T-cell (primary cell): ENCODE measurements at places on chromosomes 1 and 21.

DNA sequence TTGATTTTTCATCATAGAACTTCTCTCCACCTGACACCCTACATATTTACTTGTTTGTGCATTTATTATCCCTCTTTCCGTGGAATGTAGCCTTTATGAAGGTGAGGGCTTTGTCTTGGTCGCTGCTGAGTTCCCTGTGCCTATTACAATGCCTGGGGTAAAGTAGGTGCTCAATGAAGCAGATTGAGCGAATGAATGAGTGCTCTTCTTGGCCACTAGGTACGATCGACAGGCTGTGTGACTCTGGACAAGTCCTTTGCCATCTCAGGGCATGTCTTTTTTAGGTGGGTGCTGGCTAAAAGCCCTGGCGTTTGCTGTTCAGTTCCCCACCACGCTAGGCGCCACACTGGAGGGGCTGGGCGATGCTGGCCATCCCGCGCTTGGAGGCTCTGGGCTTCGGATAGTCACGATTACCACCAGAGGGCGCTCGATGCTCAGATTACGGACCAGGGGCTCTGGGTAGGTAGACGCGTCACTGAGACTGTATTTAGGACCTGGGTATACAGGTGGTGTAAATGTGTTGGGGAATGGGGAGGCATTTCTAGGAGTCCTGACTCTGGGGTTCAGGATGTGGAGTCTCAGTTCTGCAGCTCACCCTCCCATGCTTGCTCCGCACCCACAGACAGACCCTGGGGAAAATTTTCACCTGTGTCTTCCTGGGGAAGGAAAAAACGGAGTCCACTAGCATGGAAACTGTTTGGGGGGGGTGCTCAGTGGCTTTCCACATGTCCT lies 71.0 kb upstream of the CSF3R start:
- H3K27ac ChIP-seq = no peak overlapping the region
- H3K4me3 ChIP-seq = no peak overlapping the region

- no peak overlapping the region for H3K4me3 ChIP-seq
- peaks cover 7% of the 10 kb centered on the region for H3K4me1 ChIP-seq
- no peaks in the 10 kb centered on the region for H3K36me3 ChIP-seq
Observed at GRCh38 chr1:11324567-11325165, 51.7 kb downstream of the UBIAD1 start.

- no peaks in the 10 kb centered on the region for H3K36me3 ChIP-seq
- no peaks in the 10 kb centered on the region for H3K4me1 ChIP-seq
- DNase-seq = no peak
- no peak overlapping the region for H3K27ac ChIP-seq
- no peak overlapping the region for H3K4me3 ChIP-seq
Observed at GRCh38 chr1:65170511-65171142, 22.6 kb downstream of the AK4 start.

DNA sequence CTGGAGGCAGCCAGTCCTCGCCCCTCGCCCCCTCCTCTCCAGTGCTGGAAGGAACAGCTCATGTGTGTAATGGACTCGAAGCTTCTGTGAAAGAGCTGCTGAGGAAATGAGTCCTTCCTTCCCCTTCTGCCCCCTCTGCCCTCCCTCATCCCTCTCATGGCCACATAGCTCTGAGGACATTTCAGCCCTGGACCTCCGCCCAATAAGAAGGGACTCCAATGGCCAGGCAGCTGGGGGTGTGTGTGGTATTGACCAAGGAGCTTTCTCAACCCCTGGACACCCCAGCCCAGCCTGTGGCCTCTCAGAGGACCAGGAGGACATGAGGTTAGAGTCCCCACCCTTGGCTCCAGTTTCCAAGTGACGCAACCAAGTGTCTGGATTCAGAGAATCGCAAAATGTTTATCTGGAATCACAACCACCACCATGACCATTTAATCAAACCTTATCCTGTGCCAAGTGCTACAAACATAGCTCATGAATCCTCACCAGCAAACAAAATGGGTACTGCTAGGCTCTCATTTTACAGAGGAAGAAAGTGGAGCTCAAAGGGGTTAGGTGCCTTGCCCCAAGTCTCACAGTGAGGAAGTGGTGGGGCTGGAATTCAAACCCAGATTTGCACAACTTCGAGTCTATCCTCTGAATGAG lies 47.8 kb upstream of the ECE1 start:
- H3K36me3 ChIP-seq = no peaks in the 10 kb centered on the region
- peaks cover 56% of the 10 kb centered on the region for H3K4me1 ChIP-seq
- H3K27ac ChIP-seq = no peak overlapping the region
- DNase-seq = no peak

GRCh38 chr1:176885341-176885740 lies 279.2 kb downstream of the ASTN1 start:
- H3K27ac ChIP-seq = no peak overlapping the region
- H3K36me3 ChIP-seq = no peaks in the 10 kb centered on the region
- H3K4me1 ChIP-seq = no peaks in the 10 kb centered on the region

DNA sequence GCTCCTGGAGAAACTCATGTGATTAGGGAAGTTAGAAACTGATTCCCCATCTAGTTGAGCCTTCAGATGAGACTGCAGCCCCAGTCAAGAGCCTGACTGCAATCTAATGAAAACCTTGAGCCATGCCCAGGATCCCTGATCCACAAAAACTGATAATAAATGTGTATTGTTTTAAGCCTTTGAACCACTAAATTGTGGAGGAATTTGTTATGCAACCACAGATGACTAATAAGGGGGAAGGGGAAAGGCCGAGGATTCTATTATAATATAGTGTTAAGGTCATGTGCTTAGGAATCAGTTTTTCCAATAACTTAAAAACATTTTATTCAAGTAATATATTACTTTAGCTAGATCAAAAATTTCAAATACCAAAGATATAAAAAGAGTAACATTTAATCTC lies 52.8 kb upstream of the USP25 start:
- H3K4me1 ChIP-seq = no peaks in the 10 kb centered on the region
- H3K27ac ChIP-seq = no peak overlapping the region
- DNase-seq = no peak

GRCh38 chr21:36171741-36172331 lies 15.2 kb downstream of the DOP1B start:
- H3K4me3 ChIP-seq = no peak overlapping the region
- H3K4me1 ChIP-seq = peaks cover 4% of the 10 kb centered on the region
- DNase-seq = no peak
- peaks cover 18% of the 10 kb centered on the region for H3K36me3 ChIP-seq
- H3K27me3 ChIP-seq = no peaks in the 10 kb centered on the region
- no peak overlapping the region for H3K27ac ChIP-seq

- no peak for DNase-seq
- H3K4me1 ChIP-seq = no peaks in the 10 kb centered on the region
- no peaks in the 10 kb centered on the region for H3K27me3 ChIP-seq
- H3K36me3 ChIP-seq = no peaks in the 10 kb centered on the region
- H3K4me3 ChIP-seq = no peak overlapping the region
- no peak overlapping the region for H3K27ac ChIP-seq
Observed at GRCh38 chr1:112985123-112985522, 29.1 kb upstream of the SLC16A1 start.

- peaks cover 66% of the 10 kb centered on the region for H3K27me3 ChIP-seq
- H3K27ac ChIP-seq = no peak overlapping the region
- peak; percentile 75 for DNase-seq
Observed at GRCh38 chr1:11858968-11859871, 475 bp upstream of the NPPB start.

GRCh38 chr1:225737161-225737560 lies 40.5 kb upstream of the SRP9 start:
- H3K4me3 ChIP-seq = no peak overlapping the region
- no peak for DNase-seq
- H3K4me1 ChIP-seq = no peaks in the 10 kb centered on the region
- H3K36me3 ChIP-seq = no peaks in the 10 kb centered on the region
- H3K27me3 ChIP-seq = no peaks in the 10 kb centered on the region

DNA sequence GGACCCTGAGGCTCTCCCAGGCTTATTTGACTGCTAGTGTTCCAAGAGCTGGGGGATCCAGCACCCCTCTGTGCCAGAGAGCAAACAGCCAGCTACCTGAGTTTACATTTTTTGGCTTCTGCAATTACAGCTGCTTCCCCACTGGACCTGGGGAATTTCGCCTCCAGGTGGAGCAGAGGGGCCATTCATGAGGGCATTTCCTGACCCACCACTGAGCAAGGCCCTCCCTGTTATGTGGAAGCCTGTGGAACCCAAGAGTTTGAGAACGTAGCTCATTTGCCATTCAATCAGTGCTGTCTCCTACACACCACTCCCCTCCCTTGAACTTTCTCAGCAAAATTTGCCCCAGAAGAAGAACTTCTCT lies 42.7 kb upstream of the TMEM51 start:
- no peak overlapping the region for H3K27ac ChIP-seq
- H3K4me1 ChIP-seq = no peaks in the 10 kb centered on the region
- no peak for DNase-seq
- H3K36me3 ChIP-seq = no peaks in the 10 kb centered on the region

DNA sequence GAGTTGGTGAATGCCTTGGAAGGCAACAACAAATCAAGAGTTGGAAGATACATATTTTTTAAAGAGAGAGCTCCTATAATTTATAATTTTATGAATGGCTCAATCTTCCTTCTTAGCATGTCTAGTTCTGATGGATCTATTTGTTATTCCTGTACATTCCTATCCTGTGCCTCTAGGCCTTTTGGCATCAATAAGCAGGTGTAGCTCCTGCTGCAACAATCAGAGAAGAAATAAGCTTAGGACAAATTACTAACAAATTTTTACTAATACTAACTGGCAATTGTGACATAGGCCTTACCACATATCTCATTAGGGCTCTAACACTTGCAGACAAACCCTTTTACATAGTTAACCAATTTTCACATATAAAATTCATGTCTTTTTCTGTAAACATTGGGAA lies 682.0 kb downstream of the LTN1 start:
- DNase-seq = no peak
- H3K4me3 ChIP-seq = no peak overlapping the region
- H3K4me1 ChIP-seq = no peaks in the 10 kb centered on the region
- no peaks in the 10 kb centered on the region for H3K27me3 ChIP-seq
- no peak overlapping the region for H3K27ac ChIP-seq
- H3K36me3 ChIP-seq = no peaks in the 10 kb centered on the region

DNA sequence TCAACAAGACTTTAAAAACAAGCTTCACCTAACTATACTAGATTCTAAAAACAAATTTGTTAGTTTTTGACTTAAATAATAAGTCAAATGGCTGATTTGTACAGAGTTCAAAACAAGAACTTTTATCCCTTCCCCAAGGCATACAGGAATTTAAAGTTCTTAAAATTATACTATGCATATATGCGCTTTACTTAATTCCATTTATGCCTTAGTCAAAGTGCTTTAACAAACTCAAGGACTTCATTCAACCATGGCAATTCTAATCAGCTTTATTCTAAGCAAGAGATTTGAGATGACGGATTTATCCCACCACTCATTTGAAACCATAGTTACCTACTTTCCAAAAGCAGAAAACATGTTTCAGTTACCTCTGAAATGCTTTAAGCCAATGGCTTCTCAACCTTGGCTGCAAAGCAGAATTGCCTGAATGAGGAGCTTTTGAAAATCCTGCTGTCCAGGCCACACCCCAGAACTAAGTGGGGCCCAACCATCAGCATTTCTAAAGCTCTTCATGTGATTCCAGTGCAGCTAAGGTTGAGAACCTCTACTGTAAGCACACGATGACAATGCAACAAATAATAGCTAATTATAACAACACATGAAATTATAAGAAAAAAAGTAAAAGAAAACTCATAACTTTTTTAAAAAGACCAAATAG lies 44.6 kb downstream of the TTLL7 start:
- H3K4me1 ChIP-seq = no peaks in the 10 kb centered on the region
- H3K27me3 ChIP-seq = no peaks in the 10 kb centered on the region
- H3K36me3 ChIP-seq = no peaks in the 10 kb centered on the region
- H3K27ac ChIP-seq = no peak overlapping the region

GRCh38 chr1:25671929-25672328 lies 55.3 kb downstream of the MAN1C1 start:
- peaks cover 67% of the 10 kb centered on the region for H3K4me1 ChIP-seq
- no peak overlapping the region for H3K27ac ChIP-seq
- DNase-seq = no peak
- H3K4me3 ChIP-seq = no peak overlapping the region
- H3K27me3 ChIP-seq = no peaks in the 10 kb centered on the region
- peaks cover 15% of the 10 kb centered on the region for H3K36me3 ChIP-seq

DNA sequence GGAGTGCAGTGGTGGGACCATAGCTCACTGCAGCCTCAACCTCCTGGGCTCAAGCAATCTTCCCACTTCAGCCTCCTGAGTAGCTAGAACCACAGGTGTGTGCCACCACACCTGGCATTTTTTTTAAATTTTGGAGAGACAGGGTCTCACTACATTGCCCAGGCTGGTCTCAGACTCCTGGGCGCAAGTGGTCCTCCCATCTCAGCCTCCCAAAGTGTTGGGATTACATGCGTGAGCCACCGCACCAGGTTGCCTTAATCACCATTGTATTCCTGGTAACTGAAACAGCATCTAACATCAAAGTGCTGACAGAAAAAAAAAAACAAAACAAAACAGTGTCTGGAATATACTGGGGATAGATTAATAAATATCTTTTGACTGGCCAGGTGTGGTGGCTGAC lies 18.2 kb downstream of the RPL5 start:
- no peaks in the 10 kb centered on the region for H3K27me3 ChIP-seq
- DNase-seq = no peak
- H3K36me3 ChIP-seq = peaks cover 8% of the 10 kb centered on the region

DNA sequence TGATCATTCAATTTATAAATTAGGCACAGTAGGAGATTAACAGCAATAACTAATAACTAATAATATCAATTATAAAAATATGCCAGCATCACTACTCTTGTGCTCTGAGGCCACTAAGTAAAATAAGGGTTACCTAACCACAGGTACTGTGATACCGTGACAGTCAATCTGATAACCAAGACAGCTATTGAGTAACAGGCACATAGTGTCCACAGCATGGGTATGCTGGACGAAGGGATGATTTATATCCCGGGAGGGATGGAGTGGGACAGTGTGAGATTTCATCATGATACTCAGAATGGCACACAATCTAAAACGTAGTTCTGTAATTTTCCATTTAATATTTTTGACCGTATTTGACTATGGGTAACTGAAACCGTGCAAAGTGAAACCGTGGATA lies 39.4 kb downstream of the CD46 start:
- H3K27ac ChIP-seq = no peak overlapping the region
- no peaks in the 10 kb centered on the region for H3K36me3 ChIP-seq
- H3K27me3 ChIP-seq = no peaks in the 10 kb centered on the region
- DNase-seq = no peak

GRCh38 chr1:35029761-35030160 lies 2.0 kb downstream of the ZMYM6 start:
- no peak overlapping the region for H3K27ac ChIP-seq
- peaks cover 7% of the 10 kb centered on the region for H3K4me1 ChIP-seq
- no peak for DNase-seq

- H3K36me3 ChIP-seq = no peaks in the 10 kb centered on the region
- no peaks in the 10 kb centered on the region for H3K4me1 ChIP-seq
- H3K27me3 ChIP-seq = peaks cover 2% of the 10 kb centered on the region
- H3K27ac ChIP-seq = no peak overlapping the region
- DNase-seq = no peak
Observed at GRCh38 chr1:176976225-176976624, 188.3 kb downstream of the ASTN1 start.
